ENCODE measurements at places on chromosomes 12 and 14.

DNA sequence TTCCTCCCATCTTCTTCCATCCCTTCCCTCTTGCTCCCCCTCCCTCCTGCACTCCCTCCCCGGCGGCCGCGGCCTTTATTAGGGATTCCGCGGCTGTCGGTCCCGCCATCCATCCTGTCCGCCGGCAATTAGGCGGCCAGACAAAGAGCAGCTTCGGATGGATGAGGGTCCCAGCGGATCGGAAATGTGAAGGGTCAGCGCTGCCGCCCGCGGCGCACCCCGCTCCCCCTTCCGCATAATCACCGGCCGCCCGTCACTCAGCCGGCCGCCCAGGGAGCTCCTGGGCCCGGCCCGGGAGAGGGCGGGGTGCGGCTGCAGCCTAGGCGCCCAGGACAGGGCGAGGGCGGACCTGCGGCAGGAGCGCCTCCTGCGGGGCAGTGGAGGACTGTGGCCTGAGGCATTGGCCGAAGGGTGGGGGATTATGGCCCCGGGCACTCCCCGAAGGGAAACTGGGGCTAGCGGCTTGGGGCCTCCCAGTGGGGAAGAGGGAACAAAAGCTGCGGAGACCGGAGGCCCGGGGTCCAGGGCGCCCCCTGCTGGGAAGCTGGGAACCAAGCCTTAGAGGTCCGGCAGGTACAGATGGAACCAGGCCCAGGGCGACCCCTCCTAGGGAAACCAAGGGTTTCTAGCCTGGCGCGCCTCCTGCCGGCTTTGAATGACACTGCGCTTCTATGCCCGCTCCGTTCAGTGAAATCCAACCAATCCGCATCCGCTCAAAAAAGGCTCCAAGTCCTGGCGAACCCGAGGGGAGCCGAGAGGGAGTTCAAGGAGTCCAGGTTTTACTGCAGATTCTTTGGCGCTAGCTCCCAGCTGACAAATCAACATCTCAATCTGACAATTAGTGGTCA lies 4.4 kb upstream of the DNAJC22 start:
- peak; percentile 85 for DNase-seq

- no peak for DNase-seq
Measured at GRCh38 chr12:262817-263216, at the start of gene SLC6A13. Gene SLC6A13 (minus strand): TSS chr12:262836. CDS start chr12:260052, 2,784 bp downstream.

DNA sequence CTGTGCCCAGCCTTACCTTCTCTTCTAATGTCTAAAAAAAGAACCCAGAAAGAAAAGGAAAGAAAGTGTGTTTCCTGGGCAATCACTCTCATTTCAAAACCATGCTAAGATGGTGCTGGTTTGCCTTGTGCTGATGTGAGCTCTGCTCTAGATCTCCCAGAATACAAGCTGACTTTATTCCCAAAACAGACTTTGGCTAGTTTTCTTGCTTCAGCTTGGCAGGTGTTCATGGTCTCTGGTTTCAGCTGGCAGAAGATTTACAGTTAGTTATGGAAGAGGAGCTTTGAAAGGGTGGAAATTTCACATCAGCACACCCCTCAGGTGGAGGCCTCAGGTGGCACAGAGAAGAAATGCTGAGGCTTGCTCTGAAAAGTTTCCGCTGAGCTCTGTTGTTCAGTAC lies 34.4 kb downstream of the PPP1R36 start:
- no peak for DNase-seq

DNA sequence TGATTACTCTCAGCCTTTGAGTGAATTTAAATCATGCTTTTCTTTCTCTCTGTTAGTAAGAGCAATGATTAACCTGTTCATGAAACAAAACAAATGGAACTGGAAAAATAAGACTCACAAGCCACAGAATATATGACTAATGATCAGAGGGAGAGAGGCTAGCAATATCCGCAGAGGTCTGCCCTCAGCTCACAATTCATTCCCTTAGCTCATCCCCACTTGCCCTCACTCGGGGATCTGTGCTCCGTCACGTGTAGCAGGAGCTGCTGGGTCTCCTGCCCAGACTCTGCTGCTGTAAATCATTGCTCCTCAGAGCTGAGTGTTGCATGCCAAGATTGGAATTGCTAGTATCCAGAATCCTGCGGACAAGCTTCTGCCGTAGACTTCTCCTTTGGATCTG lies 53.1 kb upstream of the GNG2 start:
- DNase-seq, result no peak

DNA sequence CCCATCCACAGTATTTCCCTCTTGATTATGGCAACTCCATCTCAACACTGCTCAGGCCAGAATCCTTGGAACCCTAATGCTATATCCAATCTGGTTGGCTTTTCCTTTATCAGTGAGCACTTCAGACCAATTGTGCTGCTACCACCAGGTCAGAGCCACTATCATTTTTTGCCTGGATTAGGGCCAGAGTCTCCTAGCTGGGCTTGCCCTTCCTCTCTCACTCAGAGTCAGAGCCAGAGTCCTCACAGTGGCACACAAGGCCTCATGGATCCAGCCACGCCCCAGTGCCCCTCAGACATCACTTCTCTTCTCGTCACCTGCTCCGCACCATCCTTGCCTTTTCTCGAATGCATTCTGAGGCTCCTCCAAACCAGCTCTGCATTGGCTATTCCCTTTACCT lies 211.1 kb downstream of the ANO6 start:
- DNase-seq, result no peak

DNA sequence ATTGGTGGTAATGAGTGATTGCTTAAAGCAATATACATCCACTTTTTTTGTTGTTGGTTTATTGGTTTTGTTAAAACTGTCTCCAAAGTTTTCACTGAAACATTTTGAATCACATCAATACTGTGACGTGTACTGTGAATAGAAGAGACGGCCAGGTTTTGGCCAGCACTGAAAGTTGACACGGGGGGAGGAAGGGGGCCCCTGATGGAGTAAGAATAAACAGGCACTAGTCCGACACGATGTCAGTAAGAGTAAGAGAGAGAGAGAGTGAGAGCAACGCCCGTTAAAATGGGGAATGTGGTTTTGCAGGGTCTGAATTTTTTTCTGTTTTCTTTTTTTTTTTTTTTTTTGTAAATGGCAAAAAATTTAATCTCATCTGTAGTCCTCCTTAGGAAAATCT lies 14.7 kb downstream of the PEBP1 start:
- no peak for DNase-seq

Measured in sciatic nerve (tissue), 2 donors.